ENCODE measurements at places on chromosomes 16 and 17. TPM values are rescaled to one million over a fixed set of nuclear protein-coding genes. Genes with fewer than 3 reads are reported as not detected.

DNA sequence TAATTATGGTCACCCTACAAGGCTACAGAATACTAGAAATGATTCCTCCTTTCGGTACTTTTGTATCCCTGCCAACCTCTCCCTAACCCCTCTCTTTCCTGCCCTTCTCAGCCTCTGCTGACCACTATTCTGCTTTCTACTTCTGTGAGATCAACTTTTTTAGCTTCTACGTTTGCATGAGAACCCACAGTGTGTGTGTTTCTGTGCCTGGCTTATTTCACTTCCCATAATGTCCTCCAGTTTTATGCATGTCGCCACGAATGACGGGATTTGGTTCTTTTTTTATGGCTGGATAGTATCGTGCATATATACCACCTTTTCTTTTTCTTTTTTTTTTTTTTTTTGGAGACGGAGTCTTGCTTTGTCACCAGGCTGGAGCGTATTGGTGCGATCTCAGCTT, 92.1 kb downstream of the RAP1GAP2 start:
- no peak overlapping the region for H3K27ac ChIP-seq
- no peaks in the 10 kb centered on the region for H3K27me3 ChIP-seq
- H3K36me3 ChIP-seq, result no peaks in the 10 kb centered on the region

- H3K4me1 ChIP-seq, result peaks cover 16% of the 10 kb centered on the region
- H3K27me3 ChIP-seq, result peaks cover 1% of the 10 kb centered on the region
- DNase-seq, result no peak
- H3K4me3 ChIP-seq, result no peak overlapping the region
Measured at GRCh38 chr17:15981208-15981607, 18.3 kb downstream of the ZSWIM7 start.

DNA sequence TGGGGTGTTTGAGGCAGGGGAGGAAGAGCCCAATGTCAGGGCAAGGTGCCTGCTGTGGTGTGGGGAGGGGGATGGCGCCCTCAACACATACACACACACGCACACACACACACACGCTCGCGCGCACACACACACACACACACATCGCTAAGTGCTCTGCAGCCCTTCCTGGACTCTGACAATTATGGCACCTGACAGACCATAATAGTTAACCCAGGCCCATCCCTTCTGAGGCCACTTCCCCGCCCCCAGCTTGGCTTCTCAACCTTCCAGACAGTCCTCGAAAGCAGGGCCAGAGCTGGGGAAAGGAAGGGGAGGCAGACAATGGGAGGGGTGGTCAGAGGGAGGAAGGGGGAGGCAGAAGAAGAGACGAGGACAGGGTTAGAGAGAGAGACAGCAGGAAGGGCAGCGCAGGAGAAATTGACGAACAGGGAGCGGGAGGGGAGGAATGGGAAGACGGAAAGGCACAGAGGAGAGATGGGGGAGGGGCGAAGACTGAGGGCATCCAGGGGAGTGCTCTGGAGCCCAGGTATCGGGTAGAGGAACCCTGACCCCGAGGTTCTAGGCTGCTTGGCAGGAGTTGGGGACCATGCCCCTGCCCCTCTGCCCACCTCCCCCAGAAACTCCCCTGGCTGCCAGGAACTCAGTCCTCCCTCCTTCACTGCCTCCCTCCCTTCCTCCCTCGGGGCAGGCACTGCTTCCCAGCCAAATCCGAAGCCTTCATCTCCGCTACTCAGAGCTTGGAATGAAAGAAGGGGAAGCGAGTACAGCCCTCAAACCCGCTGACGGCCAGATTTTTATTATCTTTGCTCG, 4.0 kb downstream of the SRCIN1 start:
- H3K27ac ChIP-seq, result no peak overlapping the region
- DNase-seq, result no peak
- peaks cover 38% of the 10 kb centered on the region for H3K27me3 ChIP-seq
- no peaks in the 10 kb centered on the region for H3K36me3 ChIP-seq
- H3K4me3 ChIP-seq, result no peak overlapping the region

The C1QTNF8 gene
- total RNA-seq, result not detected

The NGFR gene
- total RNA-seq, result 0.15 TPM

- H3K27ac ChIP-seq, result no peak overlapping the region
- peaks cover 5% of the 10 kb centered on the region for H3K36me3 ChIP-seq
- peaks cover 35% of the 10 kb centered on the region for H3K4me1 ChIP-seq
- DNase-seq, result no peak
Measured at GRCh38 chr17:79041041-79041570, 17.1 kb downstream of the C1QTNF1 start.
